ENCODE measurements at places on chromosomes 12 and 14. TPM values are rescaled to one million over a fixed set of nuclear protein-coding genes. Genes with fewer than 3 reads are reported as not detected.

DNA sequence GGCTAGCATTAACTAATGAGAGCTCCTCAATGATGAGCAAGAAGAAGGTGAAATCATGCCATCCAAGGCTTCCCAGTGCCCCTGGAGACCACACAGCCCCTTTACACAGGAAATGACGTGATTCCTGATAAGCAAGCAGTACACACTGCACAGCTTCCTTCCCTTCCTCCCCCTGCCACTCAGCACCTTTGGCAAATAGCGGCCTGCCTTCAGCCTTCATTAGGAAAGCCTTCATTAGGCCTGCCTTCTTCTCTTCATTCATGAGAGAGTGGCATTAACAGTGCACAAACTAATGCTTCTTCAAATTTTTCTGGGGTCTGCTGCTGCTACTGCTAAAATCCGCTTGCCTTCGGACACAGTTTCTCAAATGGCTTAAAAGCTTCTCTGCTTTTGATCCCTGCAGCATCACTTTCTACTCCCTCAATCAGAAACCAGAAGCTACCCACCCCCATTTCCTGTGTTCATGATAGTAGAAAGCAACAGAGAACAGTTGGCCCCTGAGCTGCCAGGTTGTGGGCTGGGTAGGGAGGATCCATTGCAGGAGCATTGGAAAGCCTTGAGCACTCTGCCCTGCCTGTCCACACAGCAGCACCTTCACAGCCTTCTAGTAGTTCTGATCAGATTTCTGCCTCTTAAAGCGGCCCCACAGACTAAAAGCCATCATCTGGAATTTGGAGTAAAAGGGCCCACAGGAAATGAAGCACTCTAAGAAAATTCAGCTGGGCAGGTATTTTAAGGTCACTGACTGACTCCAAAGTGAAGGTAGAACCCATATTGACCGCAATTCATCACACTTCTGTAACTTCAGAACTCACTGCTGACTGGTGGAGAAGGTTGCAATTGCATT is 103.8 kb upstream of the ETV6 start:
- peak; percentile 75 for DNase-seq

The TAS2R19 gene
- 2.0 TPM for total RNA-seq

- DNase-seq: no peak
Observed at GRCh38 chr12:64583771-64584421, 26.4 kb upstream of the RASSF3 start.

DNA sequence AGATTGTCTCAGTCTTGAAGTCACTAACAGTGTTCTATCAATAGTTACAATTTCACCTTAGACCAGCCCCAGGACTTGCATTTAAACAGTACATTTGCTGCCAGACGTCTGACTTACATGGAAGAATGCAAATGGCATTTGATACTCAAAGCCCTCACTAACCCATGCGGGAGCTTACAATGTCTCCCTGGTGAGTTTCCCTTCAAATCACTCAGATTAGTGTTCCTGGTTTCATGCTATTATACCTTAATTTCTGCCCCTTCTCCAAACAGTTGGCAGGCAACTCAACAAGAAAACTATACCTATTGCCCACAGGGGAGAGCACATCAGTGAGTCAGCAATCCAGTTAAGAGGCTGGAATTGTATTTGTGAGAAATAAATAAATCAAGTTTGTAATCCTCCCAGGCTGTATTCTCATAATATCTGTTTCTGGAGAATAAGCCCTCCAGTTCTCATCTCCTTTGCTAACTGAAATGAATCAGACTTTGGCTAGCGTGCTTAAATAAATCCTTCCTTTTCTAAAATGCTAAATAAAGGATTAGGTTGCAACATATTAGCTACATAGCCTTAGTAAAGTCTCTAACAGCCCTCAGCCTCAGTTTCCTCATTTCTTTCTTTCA is 23.7 kb downstream of the GSTZ1 start:
- DNase-seq: no peak

The RFX4 gene
- total RNA-seq: not detected

The PPFIA2 gene
- total RNA-seq: not detected

GRCh38 chr12:111056618-111057521 is 136.5 kb upstream of the MYL2 start:
- DNase-seq: peak; percentile 89

GRCh38 chr14:99737451-99737951 is 53.4 kb downstream of the CYP46A1 start:
- no peak for DNase-seq

GRCh38 chr12:96121271-96121711 is 72.9 kb upstream of the ELK3 start:
- no peak for DNase-seq

DNA sequence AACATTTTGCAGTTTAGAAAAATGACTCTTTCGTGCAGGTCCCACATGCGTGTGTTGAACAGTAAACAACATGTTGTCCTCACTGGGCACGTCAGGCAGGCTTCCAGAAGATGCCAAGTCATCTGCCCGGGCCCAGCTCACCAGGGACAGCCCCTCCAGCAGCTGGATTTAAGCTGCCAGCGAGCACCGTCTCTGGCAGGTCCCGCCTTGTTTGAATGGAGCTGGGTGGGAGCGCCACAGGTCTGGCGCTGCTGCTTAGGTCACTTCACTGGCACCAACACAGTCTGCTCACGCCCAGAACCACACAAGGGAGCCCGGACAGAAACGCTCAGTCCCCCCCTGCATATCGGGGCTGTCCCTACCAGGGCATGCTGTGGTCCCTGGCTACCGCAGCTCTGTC is 33.1 kb upstream of the MMP17 start:
- DNase-seq: no peak

- no peak for DNase-seq
Observed at GRCh38 chr12:32605326-32606095, 73.6 kb upstream of the DNM1L start.

DNA sequence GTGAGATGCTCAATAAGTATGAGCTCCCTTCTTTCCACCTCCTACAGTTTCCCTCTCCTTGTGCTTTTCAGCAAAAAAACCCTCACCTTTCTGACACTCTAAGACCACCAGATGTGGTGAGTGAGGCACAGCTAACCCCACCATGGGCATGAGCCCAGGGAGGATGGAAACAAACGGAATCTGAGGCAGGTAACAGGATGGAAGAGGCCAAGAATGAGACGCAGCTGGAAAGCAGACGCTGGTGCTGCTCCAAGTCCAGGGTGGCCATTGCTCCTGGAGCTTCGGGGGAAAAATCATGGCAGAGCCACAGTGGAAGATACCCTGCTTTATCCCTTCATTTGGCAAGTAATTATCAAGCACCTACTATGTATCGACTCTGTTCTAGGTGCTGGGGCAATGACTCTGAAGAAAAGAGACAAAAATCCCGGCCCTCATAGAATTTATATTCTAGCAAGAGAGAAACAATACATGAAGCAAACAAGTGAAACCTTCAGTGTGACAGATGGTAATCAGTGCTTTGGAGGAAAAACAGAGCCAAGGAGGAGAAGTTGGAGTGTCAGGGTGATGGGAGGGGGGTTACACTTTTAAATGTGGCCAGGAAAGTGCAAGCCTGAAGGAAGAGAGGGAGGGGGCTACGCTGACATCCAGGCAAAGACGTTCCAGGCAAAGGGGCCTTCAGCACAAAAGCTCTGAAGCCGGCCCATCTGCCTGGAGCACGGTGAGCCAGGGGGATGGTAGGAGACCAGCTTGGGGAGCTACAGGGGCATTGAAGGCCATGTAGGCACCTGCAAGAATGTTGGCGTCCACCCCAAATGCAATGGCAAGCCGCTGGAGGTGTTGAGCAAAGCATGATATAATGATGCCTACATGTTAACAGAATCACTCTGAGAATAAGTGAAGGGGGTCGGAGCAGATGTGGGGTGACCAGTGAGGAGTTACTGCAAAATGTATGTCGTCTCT is 154.2 kb downstream of the DPF3 start:
- DNase-seq: peak; percentile 14

- no peak for DNase-seq
Observed at GRCh38 chr12:131096681-131097181, 143.0 kb downstream of the ADGRD1 start.

GRCh38 chr12:49305762-49306510 is 11.0 kb downstream of the PRPH start:
- no peak for DNase-seq

DNA sequence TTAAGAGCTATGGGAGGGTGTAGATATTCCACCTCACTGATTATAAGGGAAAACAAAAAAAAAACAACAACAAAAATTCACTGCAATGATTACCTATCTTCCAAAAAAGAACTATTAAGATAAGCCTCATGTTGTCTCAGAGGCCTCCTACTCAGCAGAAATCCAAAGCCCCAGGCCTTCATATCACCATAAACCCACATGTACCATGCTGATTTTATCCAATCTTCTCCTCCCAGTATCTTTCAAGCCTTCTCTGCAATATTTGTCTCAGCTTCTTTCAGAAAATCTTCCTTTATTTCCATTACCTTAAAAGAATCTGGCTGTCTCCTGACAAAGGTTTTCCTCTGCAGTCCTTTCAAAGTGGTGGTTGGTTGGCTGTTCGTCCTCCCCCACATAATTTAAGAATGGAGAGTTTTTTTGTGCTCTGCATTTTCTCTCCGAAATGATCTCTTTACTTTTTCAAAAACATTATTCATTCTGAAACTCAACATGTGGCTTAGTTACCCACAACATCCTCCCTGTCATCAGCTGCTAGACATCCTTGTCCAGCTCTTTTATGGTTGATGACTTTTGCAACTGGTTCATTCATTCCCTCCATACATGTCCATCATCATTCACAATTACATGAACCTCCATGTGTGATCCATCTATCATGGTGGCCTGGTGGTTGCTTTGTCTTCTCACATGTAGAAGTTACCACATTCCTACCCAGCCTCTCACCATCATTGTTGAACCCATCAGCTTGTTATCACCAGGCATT is 2.9 kb upstream of the EPYC start:
- DNase-seq: peak; percentile 43

DNA sequence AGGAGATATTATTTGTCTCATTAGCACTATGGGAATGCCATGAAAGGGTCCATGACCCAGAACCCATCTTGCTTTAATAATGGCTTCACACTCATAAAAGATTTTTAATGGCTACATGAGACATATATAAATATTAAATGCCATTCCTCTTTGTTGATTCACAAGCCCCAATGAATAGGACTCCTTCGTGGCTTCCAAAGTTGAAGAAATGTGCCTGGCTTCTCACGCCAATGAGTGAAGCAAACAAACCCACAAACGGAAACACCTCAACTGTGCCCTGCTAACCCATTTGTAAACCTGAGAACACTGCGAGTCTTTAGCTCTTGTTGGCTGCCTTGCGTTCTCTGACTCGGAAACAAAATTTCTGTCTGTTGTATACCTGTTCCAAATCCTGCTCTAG is 381.7 kb upstream of the DDHD1 start:
- no peak for DNase-seq

- no peak for DNase-seq
Observed at GRCh38 chr12:92272061-92272964, 126.7 kb upstream of the BTG1 start.

GRCh38 chr14:21536418-21537089 is 10.4 kb upstream of the SALL2 start:
- no peak for DNase-seq

DNA sequence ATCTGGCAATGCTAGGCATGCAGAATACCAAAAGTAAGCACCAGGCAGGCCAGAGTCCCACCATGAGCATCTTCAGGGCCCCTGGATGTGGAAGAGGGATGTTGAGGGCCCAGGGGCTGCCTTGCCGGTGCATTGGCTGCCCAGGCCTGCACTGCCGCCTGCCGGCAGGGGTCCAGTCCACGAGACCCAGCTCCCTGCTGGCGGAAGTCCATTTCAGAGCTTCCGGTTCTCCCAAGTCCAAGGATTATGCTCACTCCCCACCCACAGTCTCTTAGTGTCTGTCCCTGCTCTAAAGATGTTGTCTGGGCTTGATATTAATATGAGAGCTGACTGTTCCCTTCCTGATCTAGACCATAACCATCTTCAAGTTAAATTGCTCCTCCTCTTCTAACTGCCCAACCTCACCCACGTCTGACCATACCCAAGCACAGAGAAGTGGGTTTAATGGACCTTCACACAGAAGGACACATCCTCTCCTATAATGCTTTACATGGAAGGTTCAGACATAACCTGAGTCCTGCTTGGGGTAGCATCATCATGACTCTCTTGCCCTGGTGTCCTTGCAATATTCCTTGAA is 117.4 kb downstream of the DAD1 start:
- DNase-seq: no peak

The ERC1 gene
- total RNA-seq: 25.2 TPM

GRCh38 chr14:21923820-21924219 is 250.2 kb upstream of the OR4E1 start:
- DNase-seq: peak; percentile 61
